ENCODE measurements at places on chromosomes 6 and 20.

DNA sequence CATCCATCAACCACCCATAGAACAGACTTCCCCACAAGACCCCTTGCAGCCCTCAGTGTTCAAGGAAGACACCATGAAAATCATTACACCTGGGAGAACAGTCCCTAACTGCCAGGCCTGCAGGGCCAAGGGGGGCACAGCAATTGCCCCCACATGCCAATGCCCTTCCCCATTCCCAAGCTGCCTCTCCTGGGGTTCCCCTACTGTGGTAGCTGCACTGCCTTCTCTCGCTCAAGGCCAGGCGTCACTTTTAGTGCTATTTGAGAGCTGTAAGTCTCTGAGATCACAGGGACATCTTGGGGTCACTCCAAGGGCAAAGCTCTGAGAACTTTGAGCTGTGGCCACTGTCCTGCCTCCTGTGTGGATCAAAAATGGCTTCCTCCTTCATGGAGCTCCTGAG, 6.0 kb upstream of the ACSS1 start:
- no peak for DNase-seq

DNA sequence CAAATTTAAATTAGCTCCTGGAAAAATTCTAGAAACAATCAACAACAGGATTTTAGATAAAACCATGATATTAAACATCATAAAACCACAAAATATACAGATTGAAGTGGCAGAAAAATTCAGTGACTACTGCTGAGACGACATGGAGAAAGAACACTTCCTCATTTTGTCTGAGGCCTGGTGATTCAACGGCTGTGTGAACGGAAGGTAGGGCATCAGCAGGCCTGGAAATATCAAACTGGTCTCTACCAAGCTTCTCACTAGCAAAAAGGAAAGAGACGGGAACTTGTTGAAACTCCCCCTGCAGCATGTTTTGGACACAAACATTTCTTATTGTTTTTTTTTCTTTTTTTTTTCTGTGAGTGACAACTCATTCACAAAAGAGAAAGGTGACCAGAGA, 58.0 kb upstream of the AHI1 start:
- DNase-seq: no peak

DNA sequence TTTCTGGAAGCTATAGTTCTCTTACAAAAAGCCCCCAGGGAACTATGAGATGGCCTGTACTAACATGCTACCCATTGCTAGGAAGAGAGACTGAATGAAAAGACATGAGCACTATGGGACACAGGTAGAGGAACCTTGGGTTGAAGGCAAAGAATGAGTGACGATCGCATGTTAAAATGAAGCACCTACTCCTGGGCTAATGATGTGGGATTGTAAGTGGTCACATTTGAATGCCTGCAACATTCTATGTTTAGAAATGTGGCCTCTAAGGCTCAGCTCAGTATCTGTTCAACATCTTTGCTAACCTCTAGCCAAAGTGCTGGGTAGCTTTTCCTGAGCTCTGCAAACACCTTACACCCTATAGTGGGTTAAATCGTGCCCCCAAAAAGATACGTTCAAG, 5.2 kb upstream of the ZC3H12D start:
- no peak for DNase-seq

- DNase-seq: no peak
Observed at GRCh38 chr6:3882866-3883265, 33.7 kb downstream of the FAM50B start.

GRCh38 chr6:32436995-32437836, 2.5 kb upstream of the HLA-DRA start:
- no peak for DNase-seq

- DNase-seq: no peak
Observed at GRCh38 chr6:5514353-5514752, 253.0 kb downstream of the FARS2 start.

DNA sequence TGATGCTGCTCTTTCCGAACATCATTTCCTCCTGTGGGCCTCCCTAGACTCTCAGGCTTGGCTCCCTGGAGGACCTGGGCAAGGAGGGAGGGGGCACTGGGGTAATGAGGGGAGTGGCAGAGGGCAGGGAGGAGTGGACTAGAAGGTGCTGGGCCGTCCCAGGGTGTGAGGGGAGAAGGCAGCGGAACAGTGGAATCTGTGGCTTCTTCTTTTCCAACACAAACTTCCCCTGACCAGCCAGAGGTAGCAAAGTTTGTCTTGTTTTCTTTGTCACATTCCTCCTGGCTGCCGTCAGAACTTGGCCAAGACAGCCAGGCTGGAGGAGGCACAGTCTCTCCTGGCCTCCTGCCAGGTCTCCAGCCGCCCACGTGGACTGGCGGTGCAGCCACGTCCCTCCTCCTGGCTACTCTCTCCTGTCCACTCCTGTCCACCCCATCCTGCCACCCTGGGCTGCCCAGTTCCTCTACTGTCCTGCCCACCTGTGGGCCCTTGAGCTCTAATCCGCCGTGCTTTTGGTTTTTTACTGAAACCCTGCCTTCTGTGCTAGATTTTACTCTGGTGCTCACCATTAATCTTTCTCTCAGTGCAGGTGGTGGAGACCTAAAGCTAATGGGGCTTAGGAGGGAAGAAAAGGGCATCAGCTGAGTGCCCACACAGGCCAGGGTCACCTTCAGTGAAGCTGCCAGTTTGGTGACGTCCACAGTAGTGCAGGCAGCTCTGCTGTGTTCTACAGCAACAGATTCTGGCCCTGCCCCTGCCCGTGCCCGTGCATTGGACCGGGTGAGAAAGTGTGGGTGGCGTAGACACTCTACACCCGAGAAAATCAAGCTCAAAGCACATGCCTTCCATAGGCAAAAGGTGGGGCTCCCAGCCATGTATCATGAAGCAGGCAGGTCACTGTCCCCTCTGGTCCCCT, 2.8 kb upstream of the CDSN start:
- no peak for DNase-seq

DNA sequence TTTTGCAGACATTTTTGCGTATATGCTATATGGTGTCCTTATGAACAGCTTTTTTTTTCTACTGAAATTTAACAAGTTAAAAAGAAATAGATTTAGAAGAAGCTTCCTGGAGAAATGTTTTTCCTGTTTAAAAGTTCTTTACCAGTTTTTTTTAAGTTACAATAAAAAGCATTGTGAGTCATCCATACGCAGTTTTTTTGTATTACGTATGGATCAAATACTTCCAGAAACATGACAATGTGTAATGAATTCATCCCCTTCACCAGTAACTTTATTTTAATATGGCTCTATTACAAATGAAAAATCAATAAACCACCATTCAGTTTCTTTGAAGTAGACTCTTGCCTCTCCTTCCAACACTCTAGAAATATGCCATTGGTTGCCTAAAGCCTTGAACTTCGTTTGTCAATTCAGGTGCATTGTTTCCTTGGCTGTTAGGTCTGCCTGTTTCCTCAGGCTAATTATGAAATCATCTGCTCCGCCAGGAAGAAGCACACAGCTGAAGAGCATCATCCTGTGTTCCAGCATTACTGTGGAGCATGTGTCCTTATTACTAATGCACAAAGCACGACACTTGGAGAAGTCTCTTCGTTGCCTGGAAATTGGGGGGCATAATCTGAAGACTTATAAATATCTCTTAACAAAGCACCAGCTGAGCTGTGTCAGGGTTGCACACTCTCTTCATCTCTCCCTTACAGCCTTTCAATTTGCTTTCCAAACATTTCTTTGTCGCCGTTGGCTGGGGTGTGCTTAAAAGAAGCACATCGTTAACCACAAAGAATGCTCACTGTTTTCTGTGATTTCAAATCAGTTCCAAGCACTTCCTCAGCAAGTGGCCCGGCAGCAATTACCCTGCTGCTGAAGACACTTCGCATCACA, 9.6 kb downstream of the MOXD1 start:
- DNase-seq: no peak

GRCh38 chr6:90993770-90994169, 406.9 kb upstream of the MAP3K7 start:
- no peak for DNase-seq

DNA sequence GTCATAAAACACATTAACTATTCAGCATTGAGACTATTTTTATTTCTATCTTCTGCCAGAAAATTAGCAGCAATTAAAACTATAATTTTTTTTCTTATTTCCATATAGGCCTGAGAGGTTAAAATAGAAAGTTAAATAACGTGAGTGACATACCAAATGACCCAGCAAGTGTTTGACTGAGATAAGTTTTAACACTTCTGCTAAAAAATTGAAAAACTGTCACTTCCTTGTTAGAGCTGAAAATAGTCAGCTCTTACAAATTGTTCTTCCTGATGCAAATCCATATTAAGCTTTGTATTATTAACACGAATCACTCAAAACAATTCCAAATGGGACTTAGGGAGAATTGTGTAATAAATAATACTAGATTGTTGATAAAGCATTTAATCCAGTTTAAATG, 26.5 kb upstream of the STX11 start:
- peak; percentile 17 for DNase-seq

DNA sequence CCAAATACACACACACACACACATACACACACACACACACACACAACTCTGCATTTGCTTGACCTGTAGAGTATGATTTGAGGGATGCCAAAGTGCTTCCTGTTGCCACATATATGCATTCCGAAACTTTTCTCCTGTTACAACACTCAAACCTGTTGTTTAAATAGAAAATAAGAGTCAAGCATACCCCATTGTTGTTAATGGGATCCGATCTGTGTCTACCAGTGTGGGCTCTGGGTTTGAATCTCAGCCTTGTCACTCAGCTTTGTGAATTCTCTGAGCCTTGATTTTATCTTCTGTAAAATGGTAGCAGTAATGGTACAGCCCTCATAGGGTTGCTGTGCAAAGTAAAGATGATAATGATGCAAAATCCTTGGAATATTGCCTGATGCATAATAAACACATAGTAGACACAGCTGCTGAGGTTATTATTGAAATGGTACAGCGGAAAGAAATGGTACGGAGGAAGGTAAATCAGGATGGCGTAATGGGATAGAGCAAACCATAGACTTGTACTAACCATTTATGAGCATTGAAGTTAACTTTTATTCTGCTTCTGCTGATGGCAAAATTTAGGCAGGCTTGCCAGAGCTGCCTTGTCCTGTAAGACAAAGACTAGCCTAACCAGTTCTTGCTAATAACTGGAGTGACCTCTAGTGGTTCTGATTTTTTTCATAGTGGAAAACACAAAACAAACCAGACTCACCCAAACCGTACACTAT, 113.5 kb upstream of the PHACTR1 start:
- DNase-seq: no peak

DNA sequence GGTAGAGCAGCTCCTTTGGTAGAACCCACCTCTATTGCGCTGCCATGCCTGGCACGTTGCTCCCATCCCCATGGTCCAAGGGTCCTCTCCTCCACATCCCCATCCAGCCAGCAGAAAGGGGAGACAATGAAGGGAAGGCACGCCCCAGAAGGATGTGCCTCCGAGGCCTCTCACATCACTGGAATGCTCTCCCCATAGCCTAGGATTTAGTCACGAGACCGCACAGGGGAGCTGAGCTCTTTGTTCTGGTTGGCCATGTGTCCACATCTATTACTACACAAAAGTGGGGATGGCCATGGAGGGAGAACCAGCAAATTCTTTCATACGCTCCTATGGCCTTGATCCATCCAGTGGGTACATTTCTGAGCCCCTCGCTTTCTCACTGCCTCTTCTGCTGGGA, 60.5 kb upstream of the SALL4 start:
- DNase-seq: no peak

DNA sequence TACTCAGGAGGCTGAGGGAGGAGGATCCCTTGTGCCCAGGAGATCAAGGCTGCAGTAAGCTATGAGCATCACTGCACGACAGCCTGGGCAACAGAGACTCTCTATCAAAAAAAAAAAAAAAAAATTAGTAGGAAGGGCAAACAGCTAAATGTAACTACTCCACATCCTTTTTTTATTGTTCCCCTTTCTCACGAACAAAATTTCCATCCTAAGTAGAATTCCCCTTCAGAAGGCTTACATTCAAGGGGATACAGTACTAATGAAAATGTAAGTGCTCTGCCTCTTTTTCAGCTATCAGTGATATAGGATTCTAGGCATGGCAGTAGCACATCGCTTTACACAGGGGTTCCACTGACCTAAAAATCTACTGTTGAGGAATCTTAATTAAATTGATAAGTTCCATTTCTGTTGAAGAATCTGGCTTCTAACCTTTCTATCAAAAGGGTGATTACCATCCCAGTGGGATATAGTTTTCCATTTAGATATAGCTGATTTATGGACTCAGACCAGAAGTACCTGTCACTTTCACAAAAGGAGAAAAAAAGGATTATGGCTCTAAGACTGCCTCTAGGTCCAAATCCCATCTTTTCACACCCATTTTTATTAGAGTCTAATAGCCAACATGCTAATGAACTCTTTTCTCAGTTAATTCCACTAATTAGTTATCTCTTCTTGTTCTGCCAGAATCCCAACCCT, 2.6 kb downstream of the B4GALT5 start:
- no peak for DNase-seq

DNA sequence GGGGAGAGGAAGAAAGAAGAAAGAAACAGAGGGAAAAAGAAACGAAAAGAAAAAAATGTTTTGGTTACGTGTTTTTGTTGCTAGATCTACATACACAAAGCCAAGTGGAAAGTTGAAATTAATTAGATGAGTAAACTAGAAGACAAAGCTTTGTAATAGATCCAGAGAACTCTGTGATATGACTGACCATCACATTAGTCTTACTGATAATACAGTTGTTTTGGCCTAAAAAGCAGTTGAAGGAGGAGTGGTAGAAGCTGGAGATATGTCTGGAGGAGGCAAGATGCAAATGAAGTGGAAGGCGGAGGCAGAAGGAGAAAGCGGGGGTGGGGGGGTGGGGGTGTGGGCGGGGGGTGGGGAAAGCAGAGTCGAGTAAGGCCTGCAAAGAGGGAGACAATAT, 500.1 kb upstream of the ID4 start:
- DNase-seq: no peak

DNA sequence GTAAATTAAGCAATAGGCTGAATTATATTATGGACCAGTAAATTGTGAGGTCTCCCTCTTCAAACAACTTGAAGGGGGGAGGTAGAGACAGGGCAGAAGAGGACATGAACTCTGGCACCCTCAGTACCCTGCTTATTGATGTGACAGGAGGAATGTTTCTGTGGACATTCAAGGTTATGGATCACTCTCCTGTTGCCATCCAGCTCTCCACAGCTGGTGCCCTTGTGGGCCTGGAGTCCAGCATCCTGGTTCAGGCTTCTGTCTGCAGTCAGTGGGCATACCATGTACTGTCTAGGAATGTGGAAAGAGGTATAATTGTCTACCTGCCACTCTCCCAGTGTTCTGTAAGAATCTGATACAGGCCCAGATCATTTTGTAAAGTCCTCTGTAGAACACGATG, 55.6 kb downstream of the FAM120B start:
- no peak for DNase-seq

DNA sequence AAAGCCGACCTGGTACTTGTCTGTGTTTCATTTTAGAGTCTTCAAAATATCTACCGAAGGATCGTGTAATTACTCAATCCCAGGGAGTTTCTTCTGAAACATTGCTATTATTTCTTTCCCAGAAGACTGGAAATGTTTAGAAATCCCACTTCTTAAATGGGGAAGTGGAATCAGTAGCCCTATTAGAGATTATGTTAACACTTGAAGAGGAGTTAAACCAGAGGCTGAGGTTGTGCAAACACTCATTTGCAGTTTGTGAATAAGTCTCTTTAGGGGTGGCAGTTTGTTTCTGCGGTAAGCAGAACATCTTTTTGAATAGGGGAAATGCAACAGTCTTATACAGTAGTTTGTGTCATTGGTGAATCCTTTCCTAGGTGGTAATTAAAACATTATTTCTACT, 21.3 kb downstream of the DSP start:
- DNase-seq: no peak
